CD4-positive, alpha-beta T cell treated with Interferon gamma for 1 hour (primary cell): ENCODE measurements at places on chromosomes 12 and 14.

DNA sequence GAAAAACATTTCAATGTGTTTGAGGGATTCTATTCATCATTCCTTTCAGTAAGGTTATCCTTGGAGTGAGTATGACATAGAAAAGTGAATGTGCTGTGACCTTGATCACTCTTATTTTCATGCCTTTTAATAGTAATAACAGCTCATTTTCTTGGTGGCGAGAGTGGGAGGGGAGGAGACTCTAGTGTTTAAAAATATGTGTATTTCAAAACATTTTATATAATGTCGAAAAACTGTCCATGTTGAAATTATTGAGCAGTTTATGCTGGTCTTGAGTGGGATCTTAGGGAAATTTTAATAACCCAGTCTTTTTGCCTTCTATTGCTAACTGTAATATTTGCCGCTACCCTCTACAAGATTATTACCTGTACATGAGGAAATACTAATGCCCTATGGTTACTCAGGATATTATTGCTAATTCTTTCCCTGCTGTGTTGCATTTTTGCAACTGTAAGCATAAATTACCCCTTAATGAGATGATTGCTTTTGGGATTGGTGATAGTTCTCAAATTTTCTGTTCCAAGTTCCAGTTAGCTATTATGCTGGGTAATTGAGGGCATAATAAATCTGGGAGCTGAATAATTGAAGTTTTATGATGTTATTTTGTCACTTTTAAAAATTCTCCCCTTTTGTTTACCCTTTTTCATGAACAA lies 21.9 kb downstream of the ATF7IP start:
- no peak for DNase-seq

- no peak for DNase-seq
These were observed 135.3 kb downstream of the AEBP2 start for GRCh38 chr12:19574601-19575000.

DNA sequence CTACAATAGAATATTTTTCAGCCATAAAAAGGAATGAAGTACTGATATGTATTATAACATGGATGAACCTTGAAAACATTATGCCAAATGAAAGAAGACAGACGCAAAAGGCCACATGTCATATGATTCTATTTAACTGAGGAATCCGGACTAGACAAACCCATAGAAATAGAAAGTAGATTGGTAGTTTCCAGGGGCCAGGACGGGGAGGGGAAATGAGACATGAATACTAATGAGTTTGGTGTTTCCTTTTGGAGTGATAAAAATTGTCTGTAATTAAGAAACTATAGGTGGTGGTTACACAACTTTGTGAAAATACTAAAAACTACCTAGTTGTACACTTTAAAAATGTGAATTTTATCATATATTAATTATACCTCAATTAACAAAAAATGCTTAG lies 247.6 kb downstream of the BCAT1 start:
- DNase-seq = no peak

GRCh38 chr14:89598548-89599186 lies 181.6 kb upstream of the FOXN3 start:
- no peak for DNase-seq

DNA sequence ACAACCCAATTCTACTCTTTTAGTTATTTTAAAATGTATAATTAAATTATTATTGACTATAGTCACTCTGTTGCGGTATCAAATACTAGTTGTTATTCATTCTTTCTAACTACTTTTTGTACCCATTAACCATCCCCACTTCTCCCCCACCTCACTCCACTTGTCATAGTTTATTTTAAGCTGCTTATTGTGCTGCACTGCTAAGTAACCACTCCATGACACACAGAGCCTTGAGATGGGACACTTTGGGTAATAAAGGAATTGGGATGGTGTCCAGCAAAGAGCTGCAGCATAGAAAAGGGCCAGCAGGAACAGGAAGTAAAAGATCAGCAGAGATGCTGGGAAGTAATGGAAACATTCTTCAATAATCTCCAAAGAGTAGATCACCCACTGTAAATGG lies 123.0 kb downstream of the RPS29 start:
- DNase-seq = no peak

GRCh38 chr12:4307593-4308333 lies 13.2 kb upstream of the TIGAR start:
- DNase-seq = peak; percentile 30

- DNase-seq = peak; percentile 38
These were observed 637 bp downstream of the PTMS start for GRCh38 chr12:6766651-6767349.

DNA sequence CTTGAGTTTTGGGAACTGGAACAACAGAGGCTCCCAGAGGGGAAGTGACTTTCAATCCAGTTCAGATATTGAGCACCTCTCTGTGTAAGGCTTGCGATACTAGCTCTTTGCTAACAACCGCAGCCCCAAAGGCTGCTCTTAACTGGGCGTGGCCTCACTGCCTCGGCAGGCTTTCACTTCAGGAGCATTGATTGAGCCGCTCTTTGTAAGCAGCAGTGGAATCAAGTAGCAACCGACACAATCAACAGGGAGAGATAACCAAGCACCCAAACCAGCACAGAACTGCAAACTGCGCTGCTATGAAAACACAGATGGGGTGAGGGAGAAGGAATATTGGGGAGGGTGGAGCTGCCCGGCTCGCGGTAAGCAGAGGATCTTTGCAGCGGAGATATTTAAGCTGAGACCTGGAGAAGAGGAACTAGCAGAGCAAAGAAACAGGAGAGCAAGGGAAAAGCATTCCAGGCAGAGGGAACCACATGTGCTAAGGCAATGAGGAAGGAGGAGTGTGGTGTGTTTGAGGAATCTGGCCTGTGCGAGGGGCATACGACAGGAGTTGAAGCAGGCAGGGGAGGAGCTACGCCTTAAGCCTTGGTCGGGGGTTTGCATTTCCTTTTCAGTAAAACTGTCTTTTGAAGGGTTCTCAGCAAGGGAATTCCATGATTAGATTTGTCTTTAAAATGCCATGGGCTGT lies 17.3 kb upstream of the YY1 start:
- DNase-seq = peak; percentile 67

DNA sequence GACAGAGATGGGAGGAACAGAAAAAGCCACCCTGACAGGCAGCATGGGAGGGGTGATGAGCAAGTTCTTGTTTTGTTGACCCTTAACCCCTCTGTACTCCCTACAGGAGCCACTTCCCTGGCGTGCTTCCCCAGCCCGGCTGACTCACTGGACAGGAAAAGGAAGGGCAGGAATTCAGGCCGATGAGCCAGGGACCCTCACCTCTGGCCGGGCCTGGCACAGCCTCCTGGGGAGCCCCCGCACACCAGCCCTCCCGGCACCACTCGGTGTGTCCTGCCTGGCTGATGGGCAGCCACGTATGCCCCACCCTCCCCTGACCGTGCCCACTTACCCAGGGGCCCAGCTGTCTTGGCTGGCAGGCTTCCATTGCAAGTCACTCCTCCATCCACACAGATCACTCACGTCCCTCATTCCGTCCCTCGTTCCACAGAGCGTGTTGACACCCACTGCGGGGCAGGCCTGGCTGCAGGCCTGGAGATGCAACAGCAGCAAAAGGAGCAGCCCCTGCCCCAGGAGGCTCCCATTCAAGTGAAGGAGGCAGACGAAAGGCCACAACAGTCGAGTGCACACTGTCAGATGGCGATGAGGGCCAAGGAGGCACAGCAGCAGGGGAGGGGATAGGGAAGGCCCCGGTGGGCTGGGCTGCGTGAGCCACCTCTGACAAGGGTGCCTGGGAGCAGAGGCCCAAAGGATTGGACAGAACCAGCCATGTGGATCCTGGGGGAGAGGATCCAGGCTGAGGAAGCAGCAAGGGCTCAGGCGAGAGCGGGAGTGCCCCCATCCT lies 19.7 kb upstream of the CD9 start:
- DNase-seq = no peak

GRCh38 chr12:272942-273341 lies 10.3 kb upstream of the SLC6A13 start:
- no peak for DNase-seq

- DNase-seq = no peak
These were observed 15.2 kb downstream of the PCBP2 start for GRCh38 chr12:53467082-53467481.

DNA sequence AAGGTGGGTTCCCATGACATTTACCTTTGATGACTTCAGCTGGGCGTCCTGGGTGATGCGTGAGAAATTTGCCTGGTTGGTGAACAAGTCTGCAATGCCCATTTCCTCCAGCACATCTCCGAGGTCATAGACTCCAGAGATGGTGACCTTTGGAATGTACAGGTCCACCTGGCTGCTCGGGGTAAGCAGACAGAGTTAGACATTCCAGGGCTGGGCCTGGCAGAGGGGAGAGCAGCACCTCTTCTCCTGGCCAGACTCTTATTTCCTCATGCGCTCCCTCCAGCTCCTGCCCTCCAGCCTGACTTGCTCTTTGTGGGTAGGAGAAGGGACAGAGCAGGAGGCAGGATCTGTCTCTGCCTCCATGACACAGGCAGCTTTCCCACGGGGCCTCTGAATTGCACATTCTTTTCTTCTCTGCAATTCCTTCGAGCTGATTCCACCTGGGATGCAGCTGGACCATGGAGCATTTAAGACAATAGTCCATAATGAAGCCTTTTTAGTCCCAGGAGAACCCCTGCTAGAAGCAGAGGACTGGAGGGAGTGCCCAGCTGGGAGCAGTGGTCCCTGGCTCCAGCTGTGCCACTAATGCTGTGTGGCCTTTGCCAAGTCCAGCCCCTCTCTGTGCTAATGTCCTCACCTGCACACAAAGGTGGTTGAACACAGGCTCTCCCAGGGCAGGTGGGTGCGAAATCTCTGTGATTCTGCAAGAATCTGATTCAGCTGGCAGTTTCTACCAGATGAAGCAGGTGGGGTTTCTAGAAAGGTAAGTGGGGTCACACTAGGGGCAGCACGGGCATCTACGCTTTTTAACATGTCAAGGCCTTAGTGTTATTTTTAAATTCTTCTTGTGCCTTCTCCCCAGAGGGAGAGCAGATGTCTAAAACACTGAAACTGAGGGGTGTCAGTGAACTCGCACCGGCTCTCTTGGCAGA lies 13.2 kb upstream of the SERPINA10 start:
- no peak for DNase-seq

- no peak for DNase-seq
These were observed 586.5 kb upstream of the TMEM132C start for GRCh38 chr12:127680516-127680915.

DNA sequence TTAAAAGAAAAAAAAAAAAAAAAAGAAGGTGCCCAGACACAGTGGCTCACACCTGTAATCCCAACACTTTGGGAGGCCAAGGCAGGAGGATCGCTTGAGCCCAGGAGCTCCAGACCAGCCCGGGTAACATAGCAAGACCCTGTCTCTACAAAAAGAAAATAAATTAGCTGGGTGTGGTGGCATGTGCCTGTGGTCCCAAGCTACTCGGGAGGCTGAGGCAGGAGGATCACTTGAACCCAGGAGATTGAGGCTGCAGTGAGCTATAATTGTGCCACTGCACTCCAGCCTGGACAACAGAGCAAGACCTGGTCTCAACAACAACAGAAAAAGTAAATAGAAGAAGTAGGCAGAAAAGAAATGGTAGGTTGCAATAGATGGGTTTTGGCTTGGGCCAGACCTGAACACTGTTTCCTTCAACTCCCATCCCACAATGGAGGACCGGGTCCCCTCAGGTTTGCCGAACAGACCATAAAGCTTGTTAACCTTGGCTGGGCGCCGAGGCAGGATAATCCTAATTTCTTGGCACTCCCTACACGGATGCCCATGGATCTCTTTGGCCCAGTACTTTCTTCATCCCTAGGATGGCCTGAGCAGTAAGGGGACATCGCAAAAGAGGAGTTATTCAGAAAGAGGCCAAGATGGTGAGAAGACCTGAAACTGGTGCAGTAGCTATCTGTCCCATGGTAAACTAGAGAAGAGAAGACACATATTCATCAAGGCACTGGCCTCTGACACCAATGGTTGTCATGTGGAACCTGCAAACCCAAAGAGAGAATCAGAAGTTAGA lies 165.5 kb upstream of the CCND2 start:
- DNase-seq = no peak

DNA sequence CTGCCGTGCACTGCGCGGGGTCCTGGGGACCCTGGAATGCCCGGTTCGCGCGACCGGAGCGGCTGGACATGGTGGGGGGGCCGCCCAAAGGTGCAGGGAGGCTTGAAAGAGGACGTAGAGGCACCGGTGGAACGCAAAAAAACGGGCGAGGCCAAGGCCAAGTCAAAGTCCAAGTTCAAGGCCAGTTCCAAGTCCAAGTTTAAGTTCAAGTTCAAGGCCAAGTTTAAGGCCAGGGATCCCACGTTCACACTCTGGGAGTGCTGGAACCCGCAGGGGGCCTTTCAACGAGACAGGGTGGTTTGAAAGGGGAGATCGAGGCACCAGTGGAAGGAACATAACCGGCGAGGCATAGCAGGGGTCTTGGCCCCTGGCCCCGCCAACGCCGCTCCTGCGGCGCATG lies 317.6 kb downstream of the ALG10 start:
- DNase-seq = no peak

DNA sequence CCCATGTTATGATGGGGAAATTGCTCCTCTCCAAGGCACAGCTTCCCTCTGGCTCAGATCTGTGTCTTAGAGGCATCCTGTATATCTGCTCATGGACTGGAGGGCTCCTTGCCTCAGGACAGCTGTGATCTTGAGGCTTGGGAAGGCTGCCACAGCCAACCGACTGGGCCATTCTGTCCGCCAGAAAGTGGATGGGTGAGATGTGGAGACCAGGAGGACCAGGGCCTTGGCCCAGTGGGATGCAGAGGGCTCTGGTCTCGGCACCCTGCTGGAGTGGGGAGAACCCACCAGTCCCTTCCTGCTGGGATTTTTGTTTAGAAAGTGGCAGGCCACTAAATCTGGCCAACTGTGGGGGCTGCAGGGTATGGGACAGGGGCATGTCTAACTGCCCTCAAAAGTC lies 148.6 kb downstream of the CALM1 start:
- DNase-seq = no peak

DNA sequence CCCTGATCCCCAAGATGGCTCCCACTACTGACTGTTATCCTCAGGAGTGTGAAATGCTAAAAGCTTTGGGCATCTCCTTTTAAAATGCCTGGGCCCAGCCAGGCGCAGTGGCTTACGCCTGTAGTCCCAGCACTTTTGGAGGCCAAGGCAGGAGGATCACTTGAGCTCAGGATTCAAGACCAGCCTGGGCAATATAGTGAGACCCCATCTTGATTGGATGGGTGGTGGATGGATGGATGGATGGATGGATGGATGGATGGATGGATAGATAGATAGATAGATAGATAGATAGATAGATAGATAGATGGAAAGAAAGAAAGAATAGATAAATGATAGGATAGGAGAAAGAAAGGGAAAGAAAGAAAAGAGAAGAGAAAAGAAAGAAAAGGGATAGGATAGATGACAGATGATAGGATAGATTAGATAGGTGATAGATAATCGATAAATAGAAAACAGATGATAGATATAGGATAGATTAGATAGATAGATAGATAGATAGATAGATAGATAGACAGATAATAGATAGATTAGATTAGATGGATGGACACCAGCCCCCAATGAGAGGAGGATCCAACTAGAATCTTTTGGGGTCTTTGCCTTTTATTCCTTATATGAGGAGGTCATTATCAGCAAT lies 9.5 kb downstream of the P2RX4 start:
- no peak for DNase-seq
